ENCODE measurements at places on chromosomes 5 and 9.

- DNase-seq, result no peak
Measured at GRCh38 chr5:147854331-147854730, 22.9 kb upstream of the SPINK1 start.

DNA sequence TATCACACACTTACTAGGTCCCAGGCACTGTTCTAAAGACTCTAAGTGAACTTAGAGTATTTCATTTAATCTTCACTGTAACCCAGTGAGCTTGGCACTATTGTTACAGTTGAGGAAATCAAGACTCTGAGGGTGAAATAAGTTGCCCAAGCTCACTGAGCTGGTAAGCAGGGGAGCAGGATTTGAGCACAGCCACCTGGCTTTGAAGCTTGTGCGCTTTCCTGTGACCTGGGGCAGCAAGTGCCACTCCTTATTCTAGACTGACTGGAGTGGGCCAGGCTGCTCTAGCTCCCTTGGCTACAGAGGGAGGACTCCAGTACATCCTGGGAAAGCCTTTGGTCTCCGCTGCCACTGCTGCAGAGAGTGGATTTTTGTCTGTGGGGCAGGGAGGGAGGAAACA, 50.0 kb downstream of the RGS3 start:
- no peak for DNase-seq

GRCh38 chr5:107670932-107671741, at the start of gene EFNA5:
TSS of gene EFNA5 (minus strand) at chr5:107670937.
- DNase-seq, result peak; percentile 43

GRCh38 chr5:168438349-168438748, 47.9 kb upstream of the RARS1 start:
- no peak for DNase-seq

DNA sequence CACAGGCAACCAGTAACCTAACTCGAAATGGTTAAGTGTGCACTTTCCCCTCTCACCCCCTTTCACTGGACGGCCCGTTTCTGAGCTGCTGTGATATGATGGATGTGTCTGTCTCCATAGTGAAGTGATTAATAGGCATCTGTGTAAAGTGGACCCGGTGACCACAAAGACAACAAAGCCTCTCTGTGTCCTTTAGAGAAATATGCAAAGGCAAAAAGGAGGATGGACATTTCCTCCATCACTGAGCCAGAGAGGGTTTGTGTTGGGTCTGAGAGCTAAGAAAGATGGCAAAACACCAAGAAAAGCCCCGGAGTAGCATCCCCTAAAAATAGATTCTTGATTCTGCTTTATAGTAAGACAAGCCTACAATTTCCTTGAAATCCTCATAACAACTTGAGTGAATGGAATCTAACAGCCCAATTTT, 120.6 kb downstream of the SEMA6A start:
- no peak for DNase-seq

- DNase-seq, result no peak
Measured at GRCh38 chr5:146130440-146131045, 25.2 kb upstream of the PLAC8L1 start.

GRCh38 chr9:99663856-99664255, 157.8 kb upstream of the NR4A3 start:
- no peak for DNase-seq

DNA sequence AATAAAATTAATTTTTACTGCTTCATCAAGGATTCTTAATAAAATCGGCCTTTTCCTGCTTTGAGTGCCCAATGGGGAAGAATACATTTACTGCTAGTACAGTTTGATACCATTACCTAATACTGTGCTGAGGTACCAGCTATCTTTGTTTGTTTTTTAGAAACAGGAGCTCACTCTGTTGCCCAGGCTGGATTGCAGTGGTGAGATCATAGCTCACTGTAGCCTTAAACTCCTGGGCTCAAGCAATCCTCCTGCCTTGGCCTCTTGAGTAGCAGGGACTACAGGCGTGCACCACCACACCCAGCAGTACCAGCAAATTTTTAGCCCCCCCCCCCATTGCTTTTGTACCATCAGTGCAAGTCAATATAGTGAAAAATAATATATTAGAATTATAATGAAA, 13.6 kb upstream of the ANKHD1 start:
- DNase-seq, result no peak

- DNase-seq, result no peak
Measured at GRCh38 chr9:26789959-26790358, 102.6 kb downstream of the CAAP1 start.

- DNase-seq, result no peak
Measured at GRCh38 chr5:435156-435790, 7.7 kb upstream of the EXOC3 start.

DNA sequence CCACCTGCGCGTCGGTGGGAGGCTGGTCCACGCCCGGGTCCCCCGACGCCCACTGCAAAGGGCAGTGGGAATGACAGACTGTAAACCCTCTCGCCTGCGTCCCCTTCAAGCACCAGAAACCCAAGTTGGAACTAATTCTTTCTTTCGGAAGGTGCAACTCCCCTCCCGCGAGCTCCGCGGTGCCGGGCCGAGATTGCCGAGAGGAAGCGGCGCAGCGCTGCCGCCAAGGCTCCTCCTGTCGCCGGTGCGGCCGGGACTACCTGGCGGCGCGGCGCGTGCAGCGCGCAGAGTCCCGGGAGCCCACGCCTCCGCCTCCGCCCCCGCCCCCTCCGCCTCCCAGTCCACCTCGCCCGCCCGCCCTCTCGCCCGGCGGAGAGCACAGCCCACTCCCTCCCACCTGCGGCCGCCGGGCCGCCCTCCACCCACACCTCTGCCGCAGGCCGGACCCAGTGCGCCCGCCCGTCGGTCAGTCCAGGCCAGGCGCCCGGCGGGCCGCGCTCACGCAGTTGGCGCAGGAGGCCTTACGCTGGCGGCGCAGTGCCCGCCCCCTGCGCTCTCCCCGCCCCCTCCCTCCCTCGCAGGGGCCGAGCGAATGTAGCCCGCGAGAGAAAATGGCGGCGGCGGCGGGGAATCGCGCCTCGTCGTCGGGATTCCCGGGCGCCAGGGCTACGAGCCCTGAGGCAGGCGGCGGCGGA, at the start of gene MAP3K1:
Gene MAP3K1, plus strand, starts transcription at position 587 of the 695 bp plus-strand sequence. Its CDS starts 25 bp downstream, at position 612.
- peak; percentile 84 for DNase-seq

DNA sequence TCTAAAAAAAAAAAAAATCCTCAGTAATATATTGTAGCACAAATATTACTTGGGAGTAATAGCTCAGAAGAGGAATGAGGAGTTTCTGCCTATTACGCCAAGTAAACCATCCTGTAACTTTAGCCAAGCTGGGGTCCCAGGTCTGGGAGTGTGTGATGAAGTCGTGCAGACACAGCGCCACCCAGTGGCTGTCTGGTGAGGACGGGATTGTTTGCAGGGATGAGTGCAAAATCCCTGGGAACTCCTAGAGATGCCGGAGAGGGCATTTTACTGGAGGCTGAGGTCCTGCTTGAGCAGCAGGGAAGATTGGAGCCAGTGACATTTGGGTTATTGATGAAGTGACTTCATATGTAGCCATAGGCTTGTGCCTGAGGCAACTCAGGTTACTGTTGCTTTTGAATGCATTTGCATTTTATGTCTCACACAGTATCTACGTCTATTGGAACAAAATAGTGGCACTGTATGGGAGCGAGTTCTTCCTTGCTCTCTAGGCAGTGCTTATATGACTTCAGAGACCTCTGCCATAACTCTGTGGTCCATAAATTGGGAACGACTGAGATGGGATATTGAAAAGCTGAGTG, 72.8 kb downstream of the PSAT1 start:
- peak; percentile 85 for DNase-seq

DNA sequence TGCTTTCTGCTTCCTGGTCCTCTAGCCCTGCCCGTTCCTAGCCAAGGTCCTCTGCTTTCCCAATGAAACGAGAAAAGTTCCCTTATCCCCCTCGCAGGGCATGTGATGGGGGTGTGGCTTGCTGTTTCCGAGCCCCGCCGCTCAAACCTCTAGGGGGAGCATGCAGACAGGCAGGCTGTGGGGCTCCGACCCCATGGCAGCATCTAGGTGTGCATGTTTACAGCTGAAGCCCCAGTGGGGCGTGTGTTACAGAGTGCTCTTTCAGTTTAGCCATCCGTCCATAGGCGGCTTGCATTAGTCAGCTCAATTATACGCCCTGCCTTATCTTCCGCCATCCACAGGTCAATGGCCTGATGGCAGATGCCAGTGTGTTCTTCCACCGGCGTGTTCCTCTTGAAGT, 48.3 kb upstream of the SPATA31E1 start:
- DNase-seq, result no peak

DNA sequence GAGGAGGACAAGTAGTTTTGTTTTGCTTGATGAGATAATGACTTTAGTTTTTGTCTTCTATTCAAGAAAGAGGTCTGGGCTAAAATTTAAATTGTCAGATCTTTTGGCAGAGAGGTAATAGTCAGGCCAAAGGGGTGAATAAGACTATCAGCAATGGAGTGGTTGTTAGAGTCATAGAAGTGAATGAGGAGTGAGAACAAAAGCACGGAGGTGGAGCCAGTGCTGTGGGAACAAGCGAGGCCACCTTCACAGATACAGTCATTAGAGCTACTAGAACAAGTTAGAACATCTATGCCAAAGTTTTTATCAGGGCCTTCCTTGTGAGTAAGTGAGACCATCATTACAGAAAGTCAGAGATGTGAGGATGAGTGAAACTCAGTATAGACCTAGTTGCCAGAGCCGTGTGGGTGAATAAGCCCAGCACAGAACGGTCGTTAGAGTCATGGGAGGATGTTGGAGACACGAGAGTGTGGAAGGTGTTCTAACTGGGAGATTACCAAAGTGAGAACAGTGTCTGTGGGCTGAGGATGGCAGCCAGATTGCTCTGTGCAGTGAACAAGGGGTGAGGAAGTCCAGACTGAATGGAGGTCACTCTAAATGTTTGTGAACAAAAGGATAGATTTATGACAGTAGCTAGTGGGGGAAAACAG, 135.1 kb downstream of the RPS23 start:
- no peak for DNase-seq

DNA sequence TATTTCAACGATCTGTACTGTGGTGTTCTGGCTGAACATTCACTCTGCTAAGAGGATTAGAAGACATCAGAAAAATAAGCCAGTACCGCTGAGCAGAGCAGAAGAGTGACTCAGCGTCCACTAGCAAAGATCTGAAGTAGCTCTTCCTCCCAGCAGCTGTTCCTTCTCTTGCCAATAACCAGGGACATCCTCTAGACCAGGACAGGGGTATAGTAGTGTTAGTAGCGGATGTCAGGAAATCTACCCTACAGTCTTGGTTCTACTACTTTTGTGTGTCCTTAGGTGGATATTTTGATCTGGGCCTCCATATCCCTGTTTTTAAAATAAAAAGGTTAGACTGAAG, 103.6 kb downstream of the TSSK1B start:
- no peak for DNase-seq

- no peak for DNase-seq
Measured at GRCh38 chr5:15495026-15495425, 5.0 kb upstream of the FBXL7 start.

DNA sequence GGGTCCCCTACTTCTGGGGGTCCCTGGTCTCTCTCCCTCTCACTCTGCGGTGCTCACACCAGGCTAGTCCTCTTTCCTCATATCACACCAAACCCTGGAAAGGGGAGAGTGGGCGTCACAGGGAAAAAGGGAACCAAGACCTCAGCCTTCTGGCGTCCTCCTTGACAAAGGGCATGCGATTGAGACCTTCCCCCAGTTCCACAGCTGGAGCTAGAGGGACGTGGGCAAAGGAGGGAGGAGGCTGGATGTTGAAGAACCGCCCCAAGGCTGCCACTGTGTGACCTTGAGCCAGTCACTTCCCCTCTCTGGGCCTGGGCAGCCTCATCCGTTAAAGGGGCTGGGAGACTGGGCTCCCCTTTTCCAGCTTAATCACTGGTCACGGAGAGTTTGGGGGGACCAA, 18.5 kb upstream of the TOR2A start:
- DNase-seq, result no peak

DNA sequence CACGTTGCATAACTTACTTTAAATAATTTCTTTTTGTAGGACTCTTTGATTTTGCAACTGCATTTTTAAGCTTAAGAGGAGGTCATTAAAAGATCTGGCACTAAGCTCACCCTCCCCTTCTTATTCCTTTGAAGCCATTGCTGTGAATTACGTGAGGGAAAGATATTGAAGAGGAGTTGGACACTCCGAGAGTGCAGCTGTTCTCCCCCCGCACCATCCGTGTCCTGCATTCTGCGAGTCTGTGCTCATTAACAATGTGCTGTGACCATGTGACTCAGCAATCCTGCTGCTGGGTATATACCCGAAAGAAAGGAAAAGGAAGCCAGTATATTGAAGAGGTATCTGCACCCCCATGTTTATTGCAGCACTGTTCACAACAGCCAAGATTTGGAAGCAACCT, 40.0 kb downstream of the NXNL2 start:
- DNase-seq, result no peak
